LoVo (cell line): ENCODE measurements at places on chromosomes 7 and 10.

GRCh38 chr7:86953219-86953618, 106.2 kb downstream of the ELAPOR2 start:
- DNase-seq, result no peak

- no peak for DNase-seq
Observed at GRCh38 chr7:47574482-47575329, 7.2 kb downstream of the TNS3 start.

- no peak for DNase-seq
Observed at GRCh38 chr7:140562926-140563481, 77.6 kb downstream of the DENND2A start.

- DNase-seq, result no peak
Observed at GRCh38 chr7:64888561-64888900, 14.5 kb upstream of the ZNF273 start.

DNA sequence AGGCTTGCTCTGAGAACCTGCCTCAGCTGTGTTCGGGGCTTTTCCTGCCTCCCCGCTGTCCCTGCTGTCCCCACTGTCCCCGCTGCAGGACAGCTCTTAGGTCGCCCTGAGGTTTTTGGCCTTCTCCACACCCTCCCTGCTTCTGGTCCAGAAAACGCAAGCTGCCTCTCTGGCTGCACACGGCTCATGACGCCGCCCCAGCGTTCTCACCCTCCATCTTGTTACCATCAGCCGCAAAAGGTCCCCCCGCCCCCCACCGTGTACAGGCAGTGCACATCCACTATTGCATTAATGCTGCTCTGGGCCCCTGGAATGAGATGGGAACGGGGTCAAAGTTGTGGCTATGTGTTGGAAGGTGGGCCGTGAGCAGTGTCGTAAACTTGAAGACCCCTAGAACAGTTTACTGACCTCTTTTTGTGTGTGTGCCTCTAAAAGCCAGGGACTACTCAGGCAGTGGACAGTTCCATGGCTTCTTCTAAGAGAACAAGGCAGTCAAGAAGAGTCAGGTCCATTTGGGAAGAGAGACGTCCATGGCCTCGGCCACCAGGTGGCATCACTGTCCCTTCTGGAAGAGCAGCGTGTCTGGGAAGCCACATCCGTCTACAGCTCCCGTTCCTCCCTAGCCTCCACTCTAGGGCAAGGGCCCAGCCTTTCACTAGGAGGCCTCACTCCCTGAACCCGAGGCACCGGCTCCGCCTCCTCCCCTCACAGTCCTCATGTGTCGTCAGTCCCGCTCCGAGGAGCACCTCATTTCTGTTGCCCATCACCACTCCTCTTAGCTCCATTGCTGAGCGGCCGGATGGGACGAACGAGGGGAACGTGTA, 38.5 kb upstream of the MKRN1 start:
- DNase-seq, result peak; percentile 97

DNA sequence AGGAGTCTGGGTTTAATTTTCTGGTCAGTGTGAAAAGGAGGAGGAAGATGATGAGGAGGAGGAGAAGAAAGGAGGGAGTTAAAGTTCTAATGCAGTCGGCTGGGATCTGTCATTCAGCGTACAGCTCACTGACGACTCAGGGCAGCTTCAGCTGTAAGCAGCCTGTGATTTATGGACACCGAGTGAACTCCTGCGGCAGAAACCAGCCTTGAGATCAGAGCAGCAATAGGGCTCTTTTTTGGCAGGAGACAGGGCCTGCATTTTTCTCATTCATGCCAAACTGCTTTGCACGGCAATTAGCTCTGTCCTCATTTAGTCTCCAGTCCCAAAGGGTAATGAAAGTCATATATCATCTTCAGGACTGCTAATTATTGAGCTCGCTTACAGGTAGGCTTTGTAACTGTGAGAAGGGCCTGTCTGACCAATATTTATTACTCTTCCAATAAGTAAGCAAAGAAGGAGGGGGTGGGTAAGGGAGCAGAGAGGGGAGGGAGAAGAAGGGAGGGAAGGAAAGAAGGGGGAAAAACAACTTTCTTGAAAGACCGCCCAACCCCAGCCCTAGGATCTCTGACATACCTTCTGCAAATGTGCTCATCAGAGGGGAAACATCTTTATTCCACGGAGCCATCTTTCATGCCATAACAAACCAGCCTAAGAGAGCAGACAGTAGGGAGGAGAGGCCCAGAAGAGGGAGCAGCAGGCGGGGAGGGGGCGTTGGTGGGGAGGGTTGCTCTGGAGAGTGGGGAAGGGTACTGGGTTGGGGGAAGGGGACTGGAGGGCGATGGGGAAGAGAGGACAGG, 48.1 kb upstream of the COMTD1 start:
- no peak for DNase-seq

- peak; percentile 95 for DNase-seq
Observed at GRCh38 chr7:143408686-143409561, at the start of gene EPHA1. Gene EPHA1 (minus strand): TSS chr7:143408856. CDS start chr7:143408805, 51 bp downstream.

DNA sequence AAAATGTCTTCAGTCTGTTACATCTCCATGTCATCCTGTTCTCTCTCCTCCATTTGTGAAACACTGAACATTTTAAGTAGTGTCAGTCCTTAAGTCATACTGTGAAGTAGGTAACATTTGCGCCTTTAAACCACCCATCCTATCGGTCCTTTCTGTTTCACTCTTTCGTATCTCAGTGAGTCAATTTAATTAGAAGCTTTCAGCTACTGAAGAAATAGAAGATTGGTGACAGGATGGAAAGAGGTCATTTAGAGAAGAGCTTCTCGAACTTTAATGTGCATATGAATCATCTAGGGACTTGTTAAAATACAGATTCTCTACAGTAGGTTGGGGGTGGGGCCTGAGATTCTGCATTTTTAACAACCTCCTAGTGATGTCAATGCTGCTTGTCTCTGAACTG, 113.4 kb downstream of the SRI start:
- DNase-seq, result no peak

GRCh38 chr7:1852517-1853430, 182.7 kb downstream of the ELFN1 start:
- DNase-seq, result no peak

- DNase-seq, result no peak
Observed at GRCh38 chr10:78959217-78959923, 109.4 kb upstream of the ZMIZ1 start.

DNA sequence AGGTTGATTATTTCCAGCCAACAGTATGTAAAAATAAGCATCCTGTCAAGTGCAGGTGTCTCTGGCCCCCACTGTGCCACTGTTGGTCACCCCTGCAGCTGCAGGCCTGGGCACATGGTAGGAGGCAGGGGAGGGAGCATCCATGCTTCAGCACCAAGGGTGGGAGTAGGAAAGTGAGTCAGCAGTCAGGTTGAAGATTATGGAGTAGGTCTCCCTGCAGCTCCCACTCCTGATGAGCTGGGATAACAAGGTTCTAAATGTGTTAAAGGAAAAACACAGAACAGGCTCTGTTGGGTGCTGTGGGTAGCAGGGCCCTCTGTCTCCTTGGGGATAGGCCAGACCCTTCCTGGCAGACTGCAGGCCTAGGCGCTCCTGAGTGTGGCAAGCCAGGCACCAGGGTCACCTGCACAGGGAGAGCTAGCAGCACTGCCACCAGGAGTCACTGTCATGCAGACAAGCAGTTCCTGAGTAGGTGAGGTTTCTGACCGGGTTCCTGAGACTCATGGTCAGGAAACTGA, 59.3 kb downstream of the NUDCD3 start:
- DNase-seq, result no peak

GRCh38 chr7:150313870-150314269, 9.3 kb upstream of the LRRC61 start:
- DNase-seq, result no peak

- DNase-seq, result no peak
Observed at GRCh38 chr7:145339319-145339718, 503.5 kb upstream of the TPK1 start.

DNA sequence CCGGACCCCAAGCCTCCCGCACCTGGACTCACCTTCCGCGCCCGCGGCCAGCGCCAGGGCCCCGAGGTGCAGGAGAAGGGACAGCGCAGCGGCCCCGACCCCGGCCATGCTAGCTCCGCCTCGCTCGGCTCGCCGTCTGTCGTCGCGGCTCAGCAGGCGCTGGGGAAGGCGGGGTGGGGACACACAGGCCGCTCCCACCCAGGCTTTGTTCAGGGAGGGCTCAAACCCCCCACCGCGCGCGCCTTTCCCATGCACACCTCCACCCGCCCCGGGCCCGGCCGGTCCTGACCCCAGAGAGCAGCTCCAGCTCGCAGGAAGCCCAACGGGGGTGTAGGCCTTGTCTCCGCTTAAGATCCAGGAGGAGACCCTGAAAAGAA, at the start of gene KCP:
Gene KCP (minus strand): TSS at position 141 of the 377 bp plus-strand sequence. CDS start 33 bp downstream, at position 108.
- no peak for DNase-seq

DNA sequence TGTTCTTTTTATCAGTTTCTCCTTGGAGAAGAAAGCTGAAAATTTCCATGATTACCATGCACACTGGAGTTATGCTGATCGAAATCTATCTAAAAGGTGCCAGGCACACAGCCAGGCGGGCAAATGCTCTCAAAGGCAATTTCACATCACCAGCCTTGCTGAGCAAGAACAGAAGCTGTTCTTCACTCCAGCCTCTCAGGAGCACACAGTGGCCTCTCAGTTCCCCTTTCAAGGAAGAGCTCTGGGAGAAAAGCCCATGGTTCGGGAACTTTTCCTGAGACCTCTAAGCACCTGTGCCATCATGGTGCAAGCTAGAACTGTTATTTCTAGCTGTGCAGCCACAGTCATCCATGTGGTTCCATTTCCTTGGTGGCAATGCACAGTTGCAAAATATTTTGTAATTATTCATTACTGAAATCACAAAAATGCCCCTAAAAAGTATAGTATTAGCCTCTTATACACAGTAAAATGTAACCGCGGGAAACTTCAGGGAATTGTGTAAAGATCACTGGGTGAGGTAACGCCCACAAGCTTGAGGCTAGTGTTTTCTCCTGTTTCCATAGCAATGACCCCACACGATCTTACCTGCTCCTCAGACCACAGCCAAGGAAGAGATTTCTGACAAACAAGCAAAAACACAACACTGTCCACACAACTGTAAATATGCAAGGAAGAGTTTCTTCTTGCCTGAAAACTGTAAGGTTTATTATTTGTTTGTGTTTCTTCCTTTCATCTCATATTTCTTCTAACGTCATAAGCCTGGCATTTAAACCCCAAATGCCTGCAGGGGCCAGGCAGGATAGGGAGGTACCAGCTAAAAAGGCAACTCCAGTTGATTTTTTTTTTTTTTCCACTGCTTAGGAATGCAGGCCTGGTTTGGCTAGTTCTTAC, 121.2 kb downstream of the FAM107B start:
- DNase-seq, result peak; percentile 22

DNA sequence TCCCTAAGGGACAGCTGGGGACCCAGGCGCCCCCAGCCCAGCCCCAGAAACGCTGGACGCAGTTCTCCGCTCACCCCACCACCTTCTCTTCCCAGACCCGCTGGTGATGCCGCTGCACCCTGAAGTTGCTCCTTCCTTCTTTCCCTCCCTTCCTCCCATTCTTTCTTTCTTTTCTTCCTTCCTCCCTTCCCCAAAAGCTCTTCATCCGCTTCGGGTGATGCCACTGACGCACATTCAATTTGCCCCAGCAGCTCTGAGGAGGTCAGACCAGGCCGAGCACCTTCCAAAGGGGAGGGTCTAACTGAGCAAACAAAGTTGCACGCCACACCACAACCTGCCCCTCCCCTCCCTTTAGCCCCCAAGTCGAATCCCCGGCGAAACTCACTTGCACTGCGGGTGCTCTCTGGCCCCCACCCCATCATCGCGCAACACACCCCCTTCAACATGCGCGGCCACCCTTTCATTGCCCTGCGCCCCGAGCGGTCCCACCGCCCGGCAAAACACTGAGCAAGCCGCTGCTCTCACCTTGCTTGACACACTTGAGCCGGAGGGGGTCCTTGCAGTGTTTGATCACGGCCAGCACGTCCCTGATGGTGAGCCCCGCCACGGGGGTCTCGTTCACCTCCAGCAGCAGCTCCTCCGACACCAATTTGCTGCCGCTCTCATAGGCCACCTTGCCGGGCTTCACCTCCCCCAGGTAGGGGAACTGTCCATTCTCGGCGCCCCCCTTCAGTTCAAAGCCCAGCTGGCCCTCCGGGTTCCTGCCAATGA, 787 bp downstream of the MAGI2 start:
- no peak for DNase-seq

DNA sequence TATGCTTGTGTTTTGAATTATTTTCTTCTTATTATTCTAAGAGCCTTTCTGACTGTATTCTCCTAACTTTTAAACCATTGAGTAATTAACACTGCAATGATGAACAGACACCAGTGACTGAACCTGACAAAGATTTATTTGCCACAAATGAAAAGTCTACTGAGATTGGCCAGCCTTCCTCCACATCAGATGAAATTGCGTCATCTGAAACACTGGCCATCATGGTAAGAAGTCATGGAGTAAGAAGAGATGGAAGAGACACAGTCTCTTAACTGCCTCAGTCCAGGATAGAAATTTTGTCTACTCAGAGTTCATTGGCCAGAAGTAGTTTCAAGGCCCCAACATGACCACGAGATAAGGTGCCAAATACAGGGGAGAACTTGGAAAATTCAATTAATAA, 357.8 kb downstream of the BMPER start:
- no peak for DNase-seq

DNA sequence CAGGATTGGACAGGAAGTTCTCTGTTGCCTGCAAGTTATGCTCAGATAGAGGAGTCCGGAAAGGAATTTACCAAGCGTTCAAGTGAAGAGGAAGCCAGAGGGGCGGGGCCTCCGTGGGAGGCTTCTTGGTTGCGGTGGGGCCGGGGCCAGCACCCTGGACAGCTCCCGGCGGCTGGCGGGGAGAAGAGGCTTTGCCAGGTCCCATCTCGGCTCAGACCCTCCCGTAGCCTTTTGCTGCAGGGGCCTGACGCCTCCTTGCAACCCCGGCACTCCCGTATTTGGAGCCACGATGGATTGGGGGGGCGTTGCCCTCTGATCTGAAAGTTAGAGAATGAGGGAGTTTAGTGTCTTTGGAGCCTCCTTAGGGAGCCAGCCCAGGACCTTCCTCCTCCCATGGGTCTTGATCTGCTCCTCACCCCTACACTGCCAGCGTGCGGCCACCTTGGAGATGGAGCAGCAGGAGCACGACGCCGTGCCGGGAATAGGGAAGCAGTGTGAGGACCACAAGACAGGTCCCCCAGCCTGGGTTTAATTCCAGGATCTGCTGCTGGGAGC, 3.1 kb upstream of the SLC18A3 start:
- DNase-seq, result peak; percentile 54

- no peak for DNase-seq
Observed at GRCh38 chr7:28266402-28266801, 85.8 kb upstream of the JAZF1 start.

DNA sequence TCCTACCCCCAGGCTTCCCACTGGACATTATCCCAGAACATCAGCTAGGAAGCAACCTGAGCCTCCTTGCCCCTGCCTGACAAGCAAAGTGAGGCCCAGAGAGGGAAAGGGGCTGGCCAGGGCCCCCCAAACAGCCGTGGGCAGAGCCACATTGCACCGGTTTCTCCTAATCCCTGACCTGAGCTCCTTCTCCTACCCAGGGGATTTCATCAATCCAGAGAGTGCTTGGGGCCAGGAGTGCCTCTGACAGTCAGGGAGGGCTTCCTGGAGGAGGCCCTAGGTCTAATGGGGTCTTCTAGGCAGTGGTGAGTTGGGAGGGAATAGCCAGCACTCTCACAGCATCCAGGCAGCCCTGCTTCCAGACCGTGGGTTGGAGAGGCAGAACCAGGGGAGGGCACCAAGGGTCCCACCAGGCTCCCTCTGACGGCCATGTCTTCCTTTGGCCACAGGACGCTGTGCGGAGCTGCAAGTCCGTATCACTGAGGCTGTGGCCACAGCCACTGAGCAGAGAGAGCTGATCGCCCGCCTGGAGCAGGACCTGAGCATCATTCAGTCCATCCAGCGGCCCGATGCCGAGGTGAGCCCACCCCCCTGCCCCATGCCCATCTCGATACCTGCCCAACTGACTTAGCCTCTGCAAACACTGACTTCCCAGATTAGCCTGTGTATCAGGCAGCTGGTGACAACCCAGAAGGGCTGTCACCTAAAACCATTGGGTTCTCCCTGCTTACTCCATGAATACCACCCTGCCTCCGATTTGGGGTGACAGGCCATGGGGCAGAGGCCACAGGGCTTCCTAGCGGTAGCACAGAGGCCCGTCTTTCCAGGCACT, 13.5 kb upstream of the SH2B2 start:
- no peak for DNase-seq
